ENCODE measurements at places on chromosomes 4 and X.

- DNase-seq: no peak
Observed at GRCh38 chr4:52628543-52628942, 30.6 kb downstream of the USP46 start.

DNA sequence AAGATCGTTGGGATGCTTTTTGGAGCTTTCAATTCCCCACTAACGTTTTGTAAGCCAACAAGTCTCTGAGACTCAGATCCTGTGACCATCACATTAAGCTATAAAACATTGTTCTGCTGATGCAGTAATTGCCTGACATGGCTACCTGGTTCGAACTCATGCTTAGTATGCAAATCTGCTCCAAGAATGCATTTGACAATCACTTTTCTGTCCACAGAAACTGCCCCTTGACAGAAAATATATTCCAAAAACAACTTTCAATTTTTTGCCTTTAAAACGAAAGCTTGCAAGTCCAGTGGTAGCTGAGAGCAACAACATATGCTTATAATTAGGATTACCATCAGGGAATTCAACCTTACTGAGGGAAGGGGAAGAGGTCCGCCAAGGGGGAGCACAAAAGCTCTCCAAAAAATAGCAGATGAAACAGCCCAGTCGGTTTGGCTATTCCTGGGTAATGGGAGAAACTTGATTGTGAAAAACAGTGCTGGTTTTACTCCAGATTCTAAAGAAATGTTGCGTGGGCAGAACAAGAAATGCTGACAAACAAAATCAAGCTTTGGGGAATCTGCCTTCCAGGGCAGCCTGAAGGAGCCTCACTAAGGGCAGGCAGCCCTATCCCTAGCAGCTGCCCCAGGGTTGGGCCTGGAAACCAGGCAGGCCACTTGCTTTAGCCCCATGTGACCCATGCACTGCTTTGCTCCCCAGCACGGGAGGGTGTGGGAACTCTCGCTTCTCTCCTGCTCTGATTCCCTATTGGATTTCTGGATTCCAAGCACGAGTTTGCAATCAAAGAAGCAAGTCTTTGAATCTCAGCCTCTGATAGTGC is 160.7 kb upstream of the LDB2 start:
- DNase-seq: no peak

DNA sequence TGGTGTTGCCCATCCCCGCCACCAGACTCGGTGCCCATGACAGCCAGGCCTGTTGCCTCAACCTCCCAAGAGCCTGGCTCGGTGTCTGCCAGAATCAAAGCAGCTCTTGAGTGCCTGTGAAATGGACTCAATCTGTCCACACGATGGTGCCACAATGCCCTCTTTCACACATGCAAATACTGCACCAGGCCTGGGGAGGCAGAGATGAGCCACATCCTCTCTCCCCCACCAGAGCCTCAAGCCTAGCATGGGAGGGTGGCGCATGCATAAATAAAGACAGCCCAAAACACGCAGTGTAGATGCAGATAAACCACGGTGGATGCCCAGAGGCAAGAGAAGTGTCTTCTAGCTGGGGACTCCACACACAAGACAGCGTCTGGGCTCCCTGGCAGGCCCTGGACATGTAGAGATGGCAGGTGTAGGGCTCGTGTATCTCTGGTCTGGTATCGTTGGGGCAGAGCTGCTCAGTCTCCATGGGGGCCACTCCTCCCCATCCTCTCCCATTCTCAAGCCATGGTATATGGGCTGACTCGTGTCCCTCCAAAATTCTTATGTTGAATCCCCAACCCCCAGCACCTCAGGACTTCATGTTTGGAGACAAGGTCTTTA is 65.6 kb downstream of the JAKMIP1 start:
- no peak for DNase-seq

DNA sequence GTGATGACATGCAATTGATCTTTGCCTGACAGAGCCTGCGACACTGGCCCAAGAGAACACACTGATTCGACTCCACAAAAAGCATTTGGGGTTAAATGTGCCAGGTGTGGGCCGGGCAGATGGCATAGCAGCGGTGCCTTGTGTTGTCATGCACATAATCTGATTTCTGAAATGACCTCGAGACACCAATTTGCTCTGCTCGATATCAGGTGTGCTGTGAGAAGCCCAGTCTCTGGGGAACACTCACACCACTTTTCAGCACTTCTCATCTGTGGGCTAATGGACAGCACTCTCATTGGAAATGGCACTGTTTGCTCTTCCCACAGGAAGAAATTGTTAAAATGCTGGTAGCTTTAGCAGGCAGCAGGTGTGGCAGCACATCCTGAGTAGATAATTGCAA is 738.3 kb upstream of the TENM3 start:
- no peak for DNase-seq

GRCh38 chr4:175873707-175874106 is 61.6 kb upstream of the GPM6A start:
- DNase-seq: no peak

DNA sequence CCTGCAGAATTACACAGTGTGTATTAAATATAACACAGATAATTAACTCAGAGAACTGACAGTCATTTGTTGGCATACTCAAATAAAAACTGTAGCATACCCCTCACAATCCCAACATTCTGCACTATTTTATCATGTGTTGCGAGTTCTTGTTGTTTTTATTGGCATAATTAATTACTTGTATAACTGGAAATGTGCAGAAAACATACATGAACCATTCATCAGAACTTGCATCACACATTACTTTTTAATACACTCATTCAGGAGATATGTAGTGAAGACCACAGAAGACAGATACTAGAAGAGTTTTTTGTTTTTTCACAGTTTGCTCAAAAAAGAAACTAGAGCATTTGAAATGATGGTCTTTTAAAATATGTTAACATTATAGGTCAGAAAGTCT is 74.6 kb upstream of the NEIL3 start:
- DNase-seq: no peak

GRCh38 chrX:9785944-9786797 is at the start of gene SHROOM2:
SHROOM2 (plus strand) TSS chrX:9786429; CDS start chrX:9786546, 117 bp downstream.
- DNase-seq: no peak

GRCh38 chr4:118968005-118968404 is 79.4 kb downstream of the SYNPO2 start:
- peak; percentile 94 for DNase-seq

- DNase-seq: no peak
Observed at GRCh38 chr4:117421706-117422105, 336.3 kb upstream of the TRAM1L1 start.

- peak; percentile 26 for DNase-seq
Observed at GRCh38 chrX:73855546-73855945, 292.5 kb downstream of the CHIC1 start.

DNA sequence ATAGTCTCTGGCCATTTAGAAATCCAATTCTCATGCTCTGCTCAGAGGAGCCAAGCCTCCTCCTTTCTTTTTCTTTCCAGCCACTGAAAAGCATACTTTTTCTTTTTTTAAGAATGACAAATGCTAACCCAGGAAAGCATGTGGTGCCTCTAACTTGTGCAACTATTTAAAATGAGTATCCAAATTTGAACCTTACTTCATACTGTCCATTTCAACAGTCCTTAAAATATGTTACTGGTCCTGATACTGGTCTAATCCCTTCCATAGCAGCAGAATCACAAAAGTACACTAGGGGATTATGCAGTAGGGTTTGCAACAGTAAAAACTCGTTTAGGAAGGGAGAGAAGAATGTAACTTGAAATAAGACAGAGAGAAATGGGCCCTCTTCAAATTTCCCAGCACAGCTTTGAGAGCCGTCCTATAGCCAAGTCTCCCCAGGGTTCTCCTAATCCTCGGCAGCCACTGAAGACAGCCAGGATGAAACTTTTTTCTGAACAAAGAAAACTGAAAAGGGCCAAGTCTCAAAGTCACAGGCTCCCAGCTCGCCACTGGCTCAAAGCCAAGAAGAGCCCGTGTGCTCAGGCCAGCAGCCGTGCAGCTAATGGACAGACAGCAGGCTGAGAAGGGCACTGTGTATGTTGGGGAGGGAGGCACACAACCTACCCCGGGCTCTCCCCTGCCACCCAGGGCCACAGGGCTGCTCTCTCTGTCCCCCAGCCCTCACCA is 39.5 kb downstream of the GPC4 start:
- DNase-seq: no peak

DNA sequence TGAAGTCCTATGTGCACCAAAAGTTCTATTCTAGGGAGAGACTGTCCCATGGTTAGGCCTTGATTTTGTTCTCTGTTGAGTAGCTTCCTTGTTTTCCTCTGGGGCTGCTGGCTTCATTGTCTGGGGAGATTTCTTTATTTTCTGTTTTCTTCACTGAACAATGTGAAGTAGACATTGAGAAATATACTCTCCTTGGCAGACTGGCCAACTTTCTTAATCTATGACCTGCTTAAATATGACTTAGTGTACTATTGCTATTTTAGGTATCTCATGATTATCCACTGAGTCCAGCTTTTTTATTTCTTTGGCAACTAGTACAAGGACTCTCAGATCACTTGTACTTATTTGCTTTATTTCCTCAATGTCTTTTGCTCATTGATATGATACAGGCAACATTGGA is 1594.6 kb downstream of the ARAP2 start:
- no peak for DNase-seq

- no peak for DNase-seq
Observed at GRCh38 chrX:44282753-44283152, 60.7 kb downstream of the EFHC2 start.

DNA sequence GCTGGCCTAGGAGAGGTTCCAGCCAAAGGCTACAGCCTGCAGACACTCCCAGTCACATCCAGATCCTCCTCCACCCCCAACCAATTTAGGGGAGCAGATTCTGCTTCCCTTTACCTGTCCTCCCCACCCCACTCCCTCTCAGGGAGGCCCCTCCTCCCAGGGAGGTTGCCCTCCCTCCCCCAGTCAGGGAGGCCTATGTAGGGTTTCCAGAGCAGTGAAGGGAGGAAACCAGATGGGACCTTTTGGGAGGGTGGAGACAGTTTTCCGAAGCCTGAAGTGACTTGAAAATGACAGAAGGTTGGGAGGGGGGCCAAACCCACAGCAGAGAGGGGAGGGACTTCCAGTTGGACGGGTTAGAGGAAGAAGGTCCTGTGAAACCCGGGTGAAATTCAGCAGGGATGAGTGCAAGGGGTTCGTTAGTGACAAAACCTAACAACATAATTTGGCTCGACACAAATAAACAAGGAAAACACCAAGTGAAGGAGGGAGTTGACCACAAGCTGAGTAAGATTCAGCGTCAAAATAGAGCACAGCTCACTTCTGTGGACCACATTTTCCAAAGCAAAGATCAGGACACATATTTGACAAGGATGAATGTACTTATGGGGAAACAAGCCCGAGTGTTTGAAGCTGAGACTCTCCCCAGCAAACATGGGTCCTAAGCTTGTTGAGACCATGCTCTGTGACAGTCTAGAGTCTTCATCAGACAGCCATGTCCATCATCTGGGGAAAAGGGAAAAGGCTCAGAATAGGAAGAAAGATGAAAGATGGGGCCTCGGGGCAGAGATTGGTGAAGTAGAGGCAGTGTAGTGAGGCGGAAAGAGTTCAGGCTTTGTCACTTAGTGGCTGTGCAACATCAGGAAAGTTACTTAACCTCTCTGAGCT is 46.4 kb downstream of the PRPS1 start:
- peak; percentile 27 for DNase-seq

Data from AML-193 (cell line).